ENCODE measurements at places on chromosomes 2 and 18.

DNA sequence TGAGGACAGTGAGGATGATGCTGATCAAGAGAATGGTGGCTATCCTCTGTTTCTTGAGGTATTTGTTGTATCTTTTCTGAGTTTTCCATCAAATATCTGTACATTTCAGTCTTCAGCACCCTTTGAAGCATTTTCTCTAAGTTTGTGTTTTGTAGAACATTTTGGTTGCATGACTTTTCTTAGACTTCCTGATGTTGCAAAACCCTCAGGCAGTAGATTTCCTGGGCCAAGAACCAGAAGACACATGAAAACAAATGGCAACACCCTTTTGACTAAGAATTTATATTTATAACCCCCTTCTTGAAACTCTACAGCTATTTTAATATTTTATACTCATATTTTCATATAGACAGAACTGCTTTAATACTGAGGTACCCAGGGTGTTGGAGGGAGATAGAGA is 16.2 kb downstream of the HNMT start:
- DNase-seq, result no peak

- no peak for DNase-seq
Observed at GRCh38 chr2:188450732-188451483, 159.2 kb downstream of the GULP1 start.

DNA sequence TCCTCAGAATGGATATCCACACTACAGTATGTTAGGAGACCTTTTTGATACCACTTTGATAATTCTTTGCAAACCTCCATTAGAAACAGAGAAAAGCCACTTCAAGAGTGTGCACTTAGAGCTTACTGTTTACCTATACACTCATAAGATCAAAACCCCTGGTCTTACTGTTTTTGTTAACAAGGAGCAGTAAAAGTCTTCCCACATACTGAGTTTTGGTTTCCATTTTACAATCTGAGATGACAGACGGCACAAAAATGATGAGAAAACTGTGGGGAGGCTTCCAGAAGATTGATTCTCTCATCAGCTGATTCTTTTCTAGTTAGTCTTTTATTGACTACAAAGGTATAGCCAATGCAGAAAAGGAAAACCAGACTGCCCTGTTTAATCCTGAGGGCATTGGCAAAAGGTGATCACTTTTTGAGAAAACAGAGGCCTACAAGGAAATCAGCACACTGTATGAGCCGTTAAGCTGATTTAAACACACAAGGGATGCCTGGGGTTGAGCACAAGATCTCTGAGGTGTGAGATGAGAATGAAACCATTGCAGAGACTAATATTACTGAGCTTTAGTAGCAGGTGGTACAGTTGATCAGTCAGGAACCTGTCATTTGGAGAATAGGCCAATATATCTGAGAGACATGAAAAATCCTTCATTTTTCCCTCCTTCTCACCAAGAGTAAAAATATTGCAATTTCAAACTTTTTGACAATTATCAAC is 368.6 kb downstream of the GRB14 start:
- DNase-seq, result no peak

DNA sequence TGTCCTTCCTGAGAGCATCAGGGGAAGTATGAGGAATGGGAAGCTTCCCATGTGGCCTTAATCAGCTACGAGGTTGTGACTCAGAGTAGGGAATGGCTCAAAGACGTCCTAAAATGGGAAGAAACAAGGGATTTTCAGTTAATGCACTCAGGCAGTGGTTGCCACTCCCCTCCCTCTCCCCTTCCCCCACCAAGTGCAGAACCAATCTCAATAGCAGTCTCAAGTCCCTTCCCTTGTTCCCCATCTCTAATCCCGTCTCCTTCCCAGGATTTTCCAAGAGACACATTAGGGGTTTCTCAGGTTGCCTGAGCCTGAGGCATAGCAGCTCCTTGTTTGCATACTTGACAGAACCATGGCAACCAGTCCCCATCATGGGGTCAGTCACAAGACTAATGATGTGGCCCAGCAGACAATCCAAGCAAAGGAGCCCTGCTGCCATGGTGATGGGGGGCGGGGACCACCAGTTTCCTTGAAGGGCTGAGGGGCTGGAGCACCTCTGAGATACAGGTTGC is 18.2 kb upstream of the RESP18 start:
- DNase-seq, result no peak

DNA sequence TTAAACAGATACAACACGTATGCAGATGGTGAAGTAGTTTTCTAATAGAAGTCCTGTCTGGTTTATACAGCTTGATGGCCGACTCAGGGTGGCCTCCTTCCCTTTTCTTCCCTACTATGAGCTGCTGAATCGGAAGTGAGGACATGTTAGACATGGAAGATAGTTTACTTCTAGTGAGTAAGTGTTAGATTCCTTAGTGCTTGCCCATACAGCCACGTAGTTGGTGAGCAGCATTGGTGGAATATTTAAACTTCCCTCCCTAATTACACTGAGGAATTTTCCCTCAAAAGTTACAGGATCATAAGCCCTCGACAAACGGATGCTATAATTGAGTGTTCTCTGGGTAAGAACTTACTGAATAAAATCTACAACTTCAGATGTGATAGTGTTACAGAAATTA is 52.1 kb downstream of the RHBDD1 start:
- DNase-seq, result no peak

GRCh38 chr2:98847853-98848252 is 88.2 kb downstream of the CRACDL start:
- no peak for DNase-seq

- no peak for DNase-seq
Observed at GRCh38 chr18:39918847-39919246, 2036.2 kb upstream of the PIK3C3 start.

- DNase-seq, result no peak
Observed at GRCh38 chr18:76554547-76555222, 59.6 kb upstream of the ZNF516 start.

DNA sequence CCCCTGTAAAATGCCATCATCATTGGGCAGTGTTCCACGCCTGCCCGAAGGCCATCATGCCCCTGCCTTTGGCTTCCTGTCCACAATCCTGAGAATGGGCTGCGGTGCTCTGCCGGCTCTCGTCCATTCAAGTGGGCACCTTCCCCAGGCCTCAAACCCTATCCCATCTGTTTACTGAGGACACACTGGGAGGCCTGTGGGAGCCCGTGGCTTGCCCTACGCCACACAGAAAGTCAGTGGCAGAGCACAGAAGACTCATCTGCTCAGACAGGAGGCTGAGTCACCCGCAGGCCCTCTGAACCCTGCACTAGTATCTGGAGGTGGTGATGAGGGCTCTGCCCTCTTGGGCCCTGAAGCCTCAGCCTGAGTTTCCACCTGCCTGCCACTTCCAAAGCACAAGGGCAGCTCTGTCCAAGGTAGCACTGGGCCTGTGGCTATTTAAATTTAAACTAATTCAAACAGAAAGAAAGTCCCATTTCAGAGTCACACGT is 19.1 kb upstream of the ANKRD53 start:
- DNase-seq, result peak; percentile 5

- no peak for DNase-seq
Observed at GRCh38 chr18:56479841-56480240, 158.6 kb downstream of the TXNL1 start.

DNA sequence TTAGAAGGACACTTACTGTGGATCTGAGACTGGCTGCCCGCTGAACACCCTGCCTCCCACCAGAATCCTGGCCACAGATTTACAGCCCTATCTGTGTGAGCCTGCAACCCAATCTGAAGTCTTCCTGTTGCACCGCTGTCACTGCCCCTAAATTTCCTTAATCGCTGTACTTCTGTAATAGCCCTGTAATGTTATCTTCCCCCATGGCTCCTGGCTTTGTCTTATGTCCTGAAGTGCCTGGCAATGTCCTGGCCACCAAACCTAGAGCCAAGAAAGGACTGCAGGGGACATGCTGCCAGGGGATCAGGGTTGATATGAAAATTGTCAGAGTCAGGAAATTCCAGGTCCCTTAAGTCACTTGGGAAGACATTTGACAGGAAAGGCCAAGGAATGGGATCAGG is 52.7 kb downstream of the FHOD3 start:
- no peak for DNase-seq

DNA sequence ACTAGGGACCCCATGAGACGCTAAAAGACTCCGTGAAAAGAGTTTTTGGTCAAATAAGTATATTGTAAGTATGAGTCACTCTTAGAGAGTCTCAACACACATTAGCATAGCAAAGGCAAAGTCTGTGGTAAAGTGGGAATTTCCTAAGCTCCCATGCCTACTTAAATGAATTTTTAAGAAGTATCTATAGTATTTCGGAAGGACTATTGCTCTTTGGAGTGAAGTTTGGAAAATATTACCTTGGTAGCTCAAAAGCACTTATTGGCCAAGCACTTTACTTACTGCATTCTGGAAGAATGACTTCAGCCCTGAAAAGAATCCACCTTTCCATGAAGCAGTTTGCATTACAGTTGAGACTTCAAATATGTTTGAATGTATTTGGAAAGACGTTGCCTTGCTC is 57.1 kb downstream of the CAVIN2 start:
- no peak for DNase-seq

DNA sequence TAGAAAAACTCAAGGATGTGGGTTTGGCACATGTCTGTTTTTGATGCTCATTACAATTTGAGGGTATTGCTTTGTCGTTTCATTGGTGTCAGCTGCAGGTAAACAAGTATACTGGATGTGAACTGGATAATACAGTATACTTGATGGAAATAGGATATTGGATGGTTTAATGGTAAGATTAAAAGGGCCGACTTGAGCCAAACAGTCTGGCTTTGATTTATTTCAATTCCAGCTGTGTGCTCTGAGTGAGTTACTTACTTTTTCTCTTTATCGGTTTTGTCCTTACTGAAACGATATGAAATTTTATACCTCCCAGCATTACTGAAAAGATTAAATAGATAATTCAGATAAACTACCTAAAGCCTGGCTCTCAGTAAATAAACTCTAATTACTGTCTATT is 227.6 kb downstream of the ASXL3 start:
- DNase-seq, result no peak

DNA sequence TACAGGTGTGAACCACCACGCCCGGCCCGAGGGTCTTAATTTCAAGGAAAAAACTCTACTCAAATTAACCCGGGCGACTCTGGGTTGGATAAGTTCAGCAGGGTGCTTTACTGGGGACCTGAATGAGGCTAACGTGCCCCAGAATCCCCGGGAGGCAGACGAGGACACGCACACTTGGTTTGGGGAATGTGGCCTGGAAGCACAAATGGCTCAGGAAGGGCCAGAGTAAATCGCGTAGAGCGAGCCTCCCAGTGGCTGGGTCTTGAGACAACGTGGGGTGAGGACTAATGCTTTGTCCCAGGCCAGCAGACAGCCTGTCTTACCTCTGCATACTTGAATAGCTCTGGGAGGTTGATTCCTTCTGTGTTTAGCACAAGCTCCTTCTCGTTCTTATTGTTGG is 75.8 kb downstream of the POLR1A start:
- DNase-seq, result no peak

DNA sequence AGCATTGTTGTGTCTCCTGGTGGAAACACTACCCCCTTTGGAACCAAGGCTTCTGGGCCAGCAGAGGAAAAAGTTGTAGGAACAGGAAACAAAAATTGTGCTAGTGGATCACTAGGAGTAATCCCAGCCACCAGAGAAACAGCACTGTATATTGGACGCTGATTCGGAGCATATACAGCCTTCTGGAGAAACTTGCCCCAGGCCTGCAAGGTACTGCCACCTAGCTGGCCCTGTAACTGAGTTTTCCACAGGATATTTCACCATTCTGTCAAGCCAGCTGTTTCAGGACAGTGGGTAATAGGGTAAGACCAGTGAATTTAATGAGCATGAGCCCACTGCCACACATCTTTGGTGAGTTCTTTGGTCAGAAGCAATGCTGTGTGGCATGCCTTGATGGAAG is 25.1 kb upstream of the EMILIN2 start:
- DNase-seq, result no peak

GRCh38 chr2:9103663-9104277 is 100.3 kb upstream of the MBOAT2 start:
- no peak for DNase-seq

DNA sequence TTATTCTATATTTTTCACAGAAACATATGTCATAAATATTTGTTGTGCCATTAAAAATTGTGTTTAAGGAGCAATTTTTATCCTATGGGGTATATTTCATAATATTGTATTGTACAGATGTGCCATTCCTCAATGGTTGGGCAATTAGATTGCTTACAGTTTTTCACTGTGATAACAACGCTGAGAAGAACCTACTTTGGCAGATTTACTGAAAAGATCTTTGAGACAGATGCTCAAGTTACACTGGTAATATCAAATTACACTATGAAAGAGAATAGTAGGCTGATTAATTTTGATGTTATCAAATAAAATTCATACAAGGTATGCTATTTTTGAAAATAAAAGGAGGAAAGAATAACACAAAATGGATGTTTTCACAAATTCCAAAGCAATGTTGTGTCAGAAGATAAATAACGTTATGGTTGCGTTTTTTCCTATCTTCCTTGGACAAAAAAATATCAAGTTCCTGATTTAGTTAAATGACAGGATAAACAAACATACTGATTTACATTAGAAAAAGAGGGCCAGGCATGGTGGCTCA is 335.1 kb upstream of the ZNF521 start:
- DNase-seq, result no peak

GRCh38 chr18:36187826-36188721 is 777 bp downstream of the MOCOS start:
- DNase-seq, result no peak

DNA sequence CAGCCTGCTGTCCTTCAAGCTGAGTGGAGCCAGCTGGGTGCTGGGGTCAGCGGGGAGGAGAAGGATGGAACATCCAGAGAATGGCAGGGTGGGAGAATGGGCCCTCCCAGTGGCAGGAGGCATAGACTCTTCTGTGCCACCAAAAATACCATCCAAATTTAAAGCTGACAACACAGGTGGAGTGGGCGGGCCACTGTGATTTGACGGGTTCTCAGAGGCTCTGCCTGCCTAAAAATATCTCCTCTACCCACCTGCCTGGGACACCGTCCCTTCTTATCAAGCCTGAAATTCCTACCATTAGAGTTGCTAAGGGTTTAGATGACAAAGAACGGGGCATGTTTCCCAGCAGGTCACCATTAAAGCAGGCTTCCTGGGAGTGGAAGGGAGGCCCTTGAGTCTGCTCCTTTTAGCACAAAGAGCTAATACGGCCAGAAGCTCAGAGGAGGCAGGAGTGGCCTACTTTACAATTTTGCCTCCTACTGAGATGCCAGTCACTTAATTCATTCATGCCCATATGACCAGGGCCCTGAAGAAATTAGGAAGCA is 19.8 kb upstream of the MARCHF4 start:
- DNase-seq, result no peak

- DNase-seq, result no peak
Observed at GRCh38 chr18:23186781-23187180, 51.5 kb downstream of the CABLES1 start.

DNA sequence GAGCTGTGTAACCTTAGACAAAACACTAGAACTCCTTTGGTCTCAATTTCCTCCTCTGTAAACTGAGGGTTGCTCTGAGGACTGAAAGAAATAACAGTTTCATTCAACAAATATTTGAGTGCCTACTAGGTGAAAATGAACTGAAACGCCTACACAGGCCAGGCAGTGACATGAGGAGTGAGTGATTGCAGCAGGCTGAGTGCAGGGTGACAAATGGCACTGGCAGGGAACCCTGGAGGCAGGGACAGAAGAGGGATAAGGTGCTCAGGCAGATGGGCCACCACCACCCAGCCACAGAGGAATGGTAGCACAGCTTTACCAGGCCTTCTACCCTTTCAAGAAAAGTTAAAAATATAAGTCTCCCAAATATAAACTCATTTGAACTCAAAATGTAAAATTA is 11.5 kb upstream of the RNU4ATAC start:
- no peak for DNase-seq
